ENCODE measurements at places on chromosomes 5 and 9. TPM values are rescaled to one million over a fixed set of nuclear protein-coding genes. Genes with fewer than 3 reads are reported as not detected.

- no peak for DNase-seq
Observed at GRCh38 chr5:100560860-100561259, 25.7 kb downstream of the FAM174A start.

DNA sequence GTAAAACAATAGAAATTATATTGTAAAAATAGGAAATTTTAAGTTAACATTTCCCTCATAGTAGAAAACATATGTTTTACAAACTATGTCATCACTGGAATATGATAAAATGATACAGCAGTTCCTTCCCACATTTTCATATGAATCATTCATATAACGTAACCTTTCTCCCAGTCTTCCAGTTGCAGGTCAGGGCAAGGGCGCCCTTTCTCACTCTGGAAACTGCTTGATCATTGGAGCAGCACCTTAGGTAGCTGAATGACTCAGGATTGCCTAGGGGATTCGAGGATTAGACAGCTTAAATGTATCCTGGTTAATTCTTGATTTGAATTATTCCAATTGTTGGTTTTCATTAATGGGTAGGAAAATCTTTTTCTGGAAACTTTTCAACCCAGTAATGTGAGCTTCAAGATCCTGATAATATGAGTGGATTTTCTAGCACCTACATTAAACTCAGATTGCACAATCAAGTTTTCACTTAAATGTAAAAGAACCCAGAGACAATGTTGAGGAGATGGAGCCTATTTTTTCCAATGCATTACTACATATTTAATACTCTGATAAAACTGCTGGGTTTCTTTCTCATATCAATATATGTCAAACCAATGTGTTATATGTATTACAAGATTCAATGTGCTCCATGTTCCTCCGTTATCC is 32.6 kb upstream of the ANXA1 start:
- DNase-seq: no peak

- DNase-seq: no peak
Observed at GRCh38 chr5:90168399-90168798, 241.2 kb downstream of the CETN3 start.

PCDHGB6 gene
- 4.1 TPM for total RNA-seq

- no peak for DNase-seq
Observed at GRCh38 chr9:11194246-11194645, 581.4 kb upstream of the PTPRD start.

- DNase-seq: peak; percentile 48
Observed at GRCh38 chr9:86434039-86434726, 80.0 kb upstream of the TUT7 start.

DNA sequence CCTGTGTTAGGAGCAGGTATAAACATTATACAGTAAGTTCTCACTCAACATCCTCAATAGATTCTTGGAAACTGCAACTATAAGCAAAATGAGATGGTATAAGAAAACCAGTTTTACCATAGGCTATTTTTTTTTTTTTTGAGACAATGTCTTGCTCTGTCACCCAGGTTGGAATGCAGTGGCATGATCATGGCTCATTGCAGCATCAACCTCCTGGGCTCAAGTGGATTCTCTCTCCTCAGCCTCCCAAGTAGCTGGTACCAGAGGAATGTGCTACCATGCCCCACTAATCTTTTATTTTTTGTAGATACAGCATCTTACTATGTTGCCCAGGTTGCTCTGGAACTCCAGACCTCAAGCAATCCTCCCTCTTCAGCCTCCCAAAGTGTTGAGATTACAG is 50.1 kb upstream of the ADRB2 start:
- no peak for DNase-seq

- no peak for DNase-seq
Observed at GRCh38 chr5:179530069-179530998, 20.0 kb upstream of the RUFY1 start.

GRCh38 chr9:2255128-2255527 is 240.0 kb downstream of the SMARCA2 start:
- DNase-seq: no peak

TTF1 gene
- 23.0 TPM for total RNA-seq

DNA sequence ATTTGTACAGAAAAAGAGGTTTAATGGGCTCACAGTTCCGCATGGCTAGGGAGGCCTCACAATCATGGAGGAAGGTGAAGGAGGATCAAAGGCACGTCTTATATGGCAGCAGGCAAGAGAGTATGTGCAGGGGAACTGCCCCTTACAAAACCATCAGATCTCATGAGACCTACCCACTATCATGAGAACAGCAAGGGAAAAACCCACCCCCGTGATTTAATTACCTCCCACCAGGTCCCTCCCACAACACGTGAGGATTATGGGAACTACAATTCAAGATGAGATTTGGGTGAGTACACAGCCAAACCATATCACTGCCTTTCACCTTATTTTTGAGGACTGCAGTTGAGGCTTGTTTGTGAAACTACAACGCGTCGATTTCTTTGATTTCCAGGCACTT is 20.9 kb upstream of the NEUROG1 start:
- DNase-seq: no peak

GRCh38 chr9:92488681-92489550 is 6.6 kb upstream of the ASPN start:
- DNase-seq: no peak

GRCh38 chr5:136350343-136350742 is 15.0 kb downstream of the TRPC7 start:
- no peak for DNase-seq

DNA sequence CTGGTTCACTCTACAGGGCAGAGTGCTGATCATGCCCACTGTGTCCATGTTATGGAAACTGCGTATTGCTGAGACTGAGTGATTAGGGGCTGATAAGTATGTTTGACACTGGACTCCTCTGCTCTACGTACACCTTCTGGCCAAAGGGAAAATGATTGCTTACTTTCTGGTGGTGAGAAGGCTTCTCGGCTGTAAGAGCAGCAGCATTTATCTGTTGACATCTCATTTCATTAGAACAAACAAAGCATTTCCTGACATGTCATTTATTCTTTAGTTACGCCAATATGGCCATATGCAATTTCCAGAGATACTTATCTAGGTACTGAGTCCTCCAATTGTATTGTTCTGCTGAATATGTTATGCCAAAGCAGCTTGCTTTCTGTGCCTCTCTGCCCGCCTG is 5.6 kb downstream of the FAXDC2 start:
- DNase-seq: no peak

- DNase-seq: no peak
Observed at GRCh38 chr9:110309681-110310080, 28.0 kb downstream of the TXNDC8 start.

OTP gene
- not detected for total RNA-seq

ELOVL7 gene
- total RNA-seq: not detected

DNA sequence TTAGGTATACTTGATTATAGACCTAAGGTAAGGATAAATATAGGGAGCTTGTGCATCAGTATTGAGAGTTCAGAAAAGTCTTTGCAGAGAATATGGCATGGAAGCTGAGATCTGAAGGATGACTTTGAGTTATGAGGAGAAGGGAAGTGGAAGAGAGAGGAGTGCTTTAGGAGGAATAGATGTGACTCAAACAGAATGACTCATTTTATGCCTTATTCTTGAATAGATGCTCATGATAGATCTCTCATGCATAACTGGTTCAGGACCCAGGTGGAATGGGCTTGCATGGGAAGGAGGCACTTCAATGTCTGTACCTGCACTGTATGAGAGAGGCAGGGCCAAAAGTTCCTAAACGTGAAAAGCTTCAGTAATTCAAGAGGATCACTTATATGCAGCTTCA is 103.3 kb downstream of the CWC27 start:
- no peak for DNase-seq

DNA sequence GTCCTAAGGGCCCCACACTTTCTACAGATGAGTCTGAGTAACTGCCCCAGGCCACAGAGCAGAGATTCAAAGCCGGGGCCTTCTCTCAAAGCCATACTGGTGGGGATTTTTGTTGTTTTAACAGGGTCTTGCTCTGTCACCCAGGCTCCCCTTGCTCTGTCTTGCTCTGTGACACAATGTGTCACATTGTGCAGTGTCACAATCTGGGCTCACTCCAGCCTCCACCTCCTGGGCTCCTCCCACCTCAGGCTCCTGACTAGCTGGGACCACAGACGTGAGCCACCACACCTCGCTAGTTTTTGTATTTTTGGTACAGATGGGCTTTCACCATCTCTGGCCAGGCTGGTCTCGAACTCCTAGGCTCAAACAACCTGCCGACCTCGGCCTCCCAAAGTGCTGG is 8.6 kb downstream of the AGPAT2 start:
- no peak for DNase-seq

DNA sequence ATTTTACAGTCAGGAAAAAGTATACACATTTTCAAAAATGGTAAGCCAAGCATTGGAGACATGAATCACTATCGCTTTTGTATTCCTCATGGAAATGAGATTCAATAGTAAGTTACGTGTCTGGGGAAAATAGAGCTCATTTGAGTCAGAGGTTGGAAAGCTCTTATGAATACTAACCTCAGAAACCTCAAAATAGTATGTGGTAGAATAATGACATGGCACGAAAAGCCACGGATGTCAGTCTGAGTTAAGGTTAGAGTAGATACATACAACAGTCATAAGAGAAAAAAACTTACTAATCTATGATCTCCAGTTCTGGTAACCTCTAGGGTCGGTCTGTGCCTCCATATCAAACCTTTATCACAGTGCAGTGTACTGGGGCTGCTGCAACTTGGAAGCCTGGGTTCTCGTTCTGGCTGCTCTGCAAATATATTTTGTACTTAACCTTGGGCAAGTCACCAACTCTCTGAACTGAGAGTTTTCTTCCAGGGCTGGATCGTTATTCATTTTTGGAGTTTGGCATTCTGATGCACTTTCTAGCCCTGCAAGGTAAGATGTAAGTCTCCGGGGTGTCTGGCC is 31.8 kb downstream of the MAP1B start:
- DNase-seq: no peak

- no peak for DNase-seq
Observed at GRCh38 chr5:48192-48591, 43.8 kb upstream of the PLEKHG4B start.

BHMT2 gene
- not detected for total RNA-seq

DNA sequence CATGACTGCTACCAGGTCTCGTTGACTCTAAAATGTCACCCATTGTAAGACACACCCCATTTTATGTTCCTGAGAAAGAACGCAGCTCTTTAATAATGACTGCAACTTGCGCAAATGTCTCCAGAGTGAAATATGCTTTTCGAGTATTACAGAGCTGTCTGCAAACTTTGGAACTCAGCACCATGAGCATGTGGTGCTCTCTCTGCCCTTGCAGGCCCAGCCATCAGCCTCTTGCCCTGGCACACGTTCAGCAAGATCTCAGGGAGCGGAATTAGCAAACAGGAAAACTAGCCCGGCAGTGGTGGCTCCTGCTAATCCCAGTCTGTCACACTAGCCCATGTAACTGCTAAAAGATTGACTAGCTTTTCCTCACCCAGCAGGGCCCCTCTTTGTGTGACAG is 114.5 kb upstream of the SLC1A3 start:
- DNase-seq: no peak

GRCh38 chr5:179124853-179125788 is 64.9 kb downstream of the ZNF354C start:
- no peak for DNase-seq

DOCK2 gene
- total RNA-seq: 196 TPM

GRCh38 chr5:101424530-101425175 is 521.6 kb upstream of the ST8SIA4 start:
- DNase-seq: no peak

PCDHB3 gene
- not detected for total RNA-seq

GRCh38 chr9:130501639-130502038 is 56.9 kb downstream of the ASS1 start:
- DNase-seq: no peak

EEIG1 gene
- 60.1 TPM for total RNA-seq

GRCh38 chr9:98575379-98576346 is 133.1 kb downstream of the GABBR2 start:
- peak; percentile 29 for DNase-seq

- DNase-seq: no peak
Observed at GRCh38 chr5:38752622-38753021, 93.2 kb upstream of the OSMR start.

DNA sequence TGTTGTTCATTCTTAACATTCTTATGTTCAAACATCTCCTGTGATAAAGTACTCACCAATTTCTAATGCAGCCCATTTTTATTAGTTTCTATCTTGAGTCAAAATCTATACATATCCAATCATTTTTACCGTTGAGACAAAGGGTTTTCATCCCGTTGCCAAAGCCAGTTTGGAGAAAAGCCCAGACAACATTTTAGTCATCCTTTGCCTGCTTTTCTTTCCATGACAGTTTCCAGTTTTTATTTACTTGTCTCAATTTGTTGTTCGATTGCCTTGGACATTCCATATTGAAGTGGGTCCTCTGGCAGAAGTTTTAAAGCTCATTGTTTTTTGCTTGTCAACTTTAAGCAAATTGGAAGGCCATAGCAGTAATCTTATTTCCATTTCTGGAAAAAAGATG is 123.9 kb downstream of the RAB3C start:
- DNase-seq: no peak

NR6A1 gene
- 23.0 TPM for total RNA-seq

MARCOL gene
- total RNA-seq: not detected

- DNase-seq: no peak
Observed at GRCh38 chr5:44532981-44533380, 143.8 kb upstream of the FGF10 start.

GRCh38 chr5:93993161-93993560 is 251.8 kb upstream of the POU5F2 start:
- DNase-seq: no peak

DNA sequence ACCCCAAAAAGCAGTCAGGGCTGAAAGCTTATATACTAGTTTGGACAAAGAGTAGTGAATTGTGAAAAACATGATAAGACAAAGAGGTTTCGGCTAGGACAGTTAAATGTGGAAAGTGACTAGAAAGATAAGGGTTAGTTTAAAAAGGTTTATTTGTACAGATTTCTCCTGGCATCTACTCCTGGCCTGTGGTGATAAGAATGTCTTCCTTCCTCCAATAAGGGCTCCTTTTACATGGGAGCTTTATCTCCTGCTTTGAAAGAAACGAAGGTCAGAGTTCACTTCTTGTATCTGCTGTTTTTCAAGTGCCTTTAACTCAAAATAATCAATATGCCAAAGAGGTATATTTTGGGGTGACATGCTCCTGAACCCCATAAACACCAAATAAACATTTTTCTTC is 776.1 kb upstream of the COX7C start:
- no peak for DNase-seq

GRCh38 chr5:93209476-93209875 is 371.5 kb downstream of the NR2F1-AS1 start:
- no peak for DNase-seq

- no peak for DNase-seq
Observed at GRCh38 chr9:127129718-127130085, 7.3 kb upstream of the ANGPTL2 start.

GRCh38 chr5:151686674-151687407 is at the start of gene SPARC:
Gene SPARC, minus strand, starts transcription at chr5:151686915. Its CDS starts 10,727 bp downstream, at chr5:151676188.
- no peak for DNase-seq

GRCh38 chr9:131657456-131657855 is 82.4 kb downstream of the RAPGEF1 start:
- peak; percentile 52 for DNase-seq

PCDHB5 gene
- total RNA-seq: not detected

DNA sequence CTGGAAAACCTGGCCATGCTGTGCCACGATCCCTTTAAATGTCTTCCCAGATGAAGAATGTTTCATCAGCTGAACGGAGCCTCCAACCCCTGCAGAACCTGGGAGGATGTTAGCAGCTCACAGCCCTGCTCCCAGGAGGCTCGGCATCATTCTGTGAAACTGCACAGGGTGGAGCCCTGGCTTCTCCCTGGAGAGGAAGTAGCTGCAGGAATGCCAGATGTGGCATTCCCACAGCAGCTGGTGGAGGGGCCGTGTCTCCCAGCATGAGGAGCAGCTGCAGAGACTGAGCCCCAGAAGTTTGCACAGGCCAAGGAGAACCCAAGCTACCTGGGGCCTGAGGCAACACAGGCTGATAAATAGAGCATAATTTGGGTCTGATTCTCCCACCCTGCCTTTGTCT is 165.8 kb upstream of the MAP3K1 start:
- no peak for DNase-seq

MPDZ gene
- total RNA-seq: not detected

SERF1A gene
- total RNA-seq: 6.2 TPM

All from OCI-LY7 (cell line).